Amniotic stem cell (primary cell): ENCODE measurements at places on chromosomes 6 and 20.

DNA sequence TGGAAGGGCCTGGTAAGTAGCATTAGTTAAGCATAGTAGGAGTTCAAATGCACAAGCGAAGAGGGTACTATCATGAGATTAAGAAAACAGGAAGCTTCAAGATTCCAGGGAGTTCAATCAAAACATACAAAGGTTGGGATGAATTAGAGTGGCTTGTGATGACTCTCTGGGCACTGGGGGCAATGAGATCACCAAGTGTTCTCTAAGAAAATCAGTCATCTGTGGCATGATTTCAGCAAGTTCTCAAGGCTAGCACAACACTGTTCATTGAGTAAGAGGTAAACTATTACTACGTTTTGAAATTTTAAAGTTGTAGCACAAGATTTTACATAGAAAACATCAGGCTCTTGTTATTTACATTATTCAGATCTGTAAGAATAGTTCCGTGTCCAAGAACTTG, 139.7 kb upstream of the FLRT3 start:
- DNase-seq = peak; percentile 44

DNA sequence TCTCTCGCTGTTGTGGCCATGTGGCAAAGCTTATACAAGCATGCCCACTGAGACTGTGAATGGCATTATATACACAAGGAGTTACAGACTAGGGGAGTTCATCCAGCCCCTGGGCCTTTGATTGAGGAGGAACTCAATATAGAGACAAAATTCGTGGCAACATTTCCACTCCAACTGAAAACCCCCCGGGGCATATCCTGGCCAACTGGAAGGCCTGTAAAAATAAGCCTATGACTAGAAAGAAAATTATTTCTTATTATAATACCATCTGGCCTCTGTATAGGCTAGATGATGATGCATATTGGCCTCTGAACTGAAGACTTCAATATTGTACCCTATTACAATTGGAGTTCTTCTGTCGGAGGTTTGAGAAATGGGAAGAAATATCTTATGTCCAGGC, 175.5 kb upstream of the GJE1 start:
- no peak for DNase-seq

- DNase-seq = no peak
These were observed 25.5 kb downstream of the ENTPD6 start for GRCh38 chr20:25220810-25221591.

DNA sequence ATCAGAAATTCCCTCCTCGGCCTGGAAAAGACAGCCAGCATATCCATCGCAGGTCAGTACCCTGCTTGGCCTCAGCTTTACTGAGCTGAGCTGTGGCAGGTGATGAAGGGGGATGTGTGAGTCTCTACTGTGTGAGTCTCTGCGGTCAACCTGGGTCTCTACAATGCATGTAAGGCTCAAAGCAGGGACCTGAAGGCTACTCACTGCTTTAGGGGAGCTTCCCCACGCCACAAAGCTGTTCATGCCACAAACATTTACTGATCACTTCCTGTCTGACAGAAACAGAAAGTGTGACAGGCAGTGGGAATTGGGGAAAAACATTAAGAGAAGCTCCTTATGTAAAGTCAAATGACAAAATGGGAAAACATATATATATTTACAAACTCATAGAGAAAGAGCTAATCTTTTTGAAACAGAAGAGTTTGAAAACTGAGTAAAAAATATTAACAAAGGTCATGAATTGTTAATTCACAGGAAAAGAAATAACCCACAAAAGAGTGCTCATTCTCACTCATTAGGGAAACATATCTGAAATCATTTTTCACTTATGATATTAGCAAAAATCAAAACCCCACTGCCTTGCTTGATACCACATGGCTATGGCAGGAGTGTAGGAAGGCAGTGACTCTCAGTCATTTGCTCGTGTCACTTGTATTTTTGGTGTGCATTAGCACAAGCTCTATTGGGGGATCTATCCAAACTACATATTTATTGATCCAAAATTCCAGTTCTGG, 5.8 kb downstream of the BTN3A3 start:
- no peak for DNase-seq

DNA sequence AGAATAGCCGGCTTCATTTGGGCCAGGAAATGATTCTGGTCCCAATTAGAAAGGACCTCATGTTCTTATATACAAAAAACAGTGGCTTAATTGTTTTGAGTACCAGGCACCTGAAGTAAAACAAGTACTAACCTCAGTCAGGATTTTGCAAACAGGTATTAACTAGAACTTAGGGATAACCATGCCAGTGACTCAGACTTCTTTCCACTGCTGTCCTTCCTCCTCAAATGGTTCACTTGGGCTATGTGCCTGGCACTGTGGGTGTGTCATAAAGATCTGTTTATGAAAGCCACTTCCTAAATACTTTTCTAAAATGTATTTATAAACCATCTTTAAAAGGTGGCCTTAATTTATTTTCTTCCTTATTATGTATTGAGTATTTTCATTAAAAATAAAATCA, 10.7 kb downstream of the CLDN20 start:
- DNase-seq = peak; percentile 19

DNA sequence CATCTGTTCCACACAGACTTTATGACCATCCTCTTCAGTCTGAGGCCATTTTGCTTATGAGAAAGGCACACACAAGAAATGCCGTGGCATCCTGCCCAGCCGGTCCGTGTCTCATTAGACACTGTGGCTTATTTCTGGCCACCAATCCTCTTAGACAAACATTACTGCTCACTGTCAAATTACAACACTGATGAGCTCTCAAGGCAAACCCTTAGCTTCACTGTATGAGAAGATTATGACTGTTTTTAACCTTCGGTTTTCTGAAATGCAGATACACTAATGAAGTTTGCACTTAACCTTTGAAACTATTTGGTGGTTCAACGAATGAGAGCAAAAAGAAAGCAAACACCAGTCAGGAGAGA, 50.5 kb upstream of the DST start:
- no peak for DNase-seq

GRCh38 chr6:109521080-109521479, 38.1 kb upstream of the ZBTB24 start:
- DNase-seq = no peak

DNA sequence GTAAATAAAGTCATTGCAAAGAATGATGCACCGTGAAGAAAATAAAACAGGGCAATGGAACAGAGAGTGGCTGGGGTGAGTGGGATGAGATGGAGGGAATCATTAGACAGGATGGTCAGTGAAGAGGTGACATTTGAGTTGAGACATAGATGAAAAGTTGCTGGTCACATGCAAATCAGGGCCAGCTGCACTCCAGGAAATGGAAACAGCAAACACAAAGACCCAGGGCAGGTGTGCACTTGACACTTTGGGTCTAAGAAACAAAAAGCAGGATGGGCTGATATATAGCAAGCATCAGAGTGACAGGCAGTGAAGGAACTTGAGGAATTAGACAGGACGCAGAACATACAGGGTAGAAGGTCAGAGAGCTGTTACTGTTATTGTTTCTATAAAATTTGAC, 171.5 kb upstream of the RIPOR2 start:
- no peak for DNase-seq

GRCh38 chr6:163402616-163403015, 11.9 kb upstream of the QKI start:
- DNase-seq = no peak

- no peak for DNase-seq
These were observed 519.5 kb downstream of the PHF3 start for GRCh38 chr6:64155063-64155462.

DNA sequence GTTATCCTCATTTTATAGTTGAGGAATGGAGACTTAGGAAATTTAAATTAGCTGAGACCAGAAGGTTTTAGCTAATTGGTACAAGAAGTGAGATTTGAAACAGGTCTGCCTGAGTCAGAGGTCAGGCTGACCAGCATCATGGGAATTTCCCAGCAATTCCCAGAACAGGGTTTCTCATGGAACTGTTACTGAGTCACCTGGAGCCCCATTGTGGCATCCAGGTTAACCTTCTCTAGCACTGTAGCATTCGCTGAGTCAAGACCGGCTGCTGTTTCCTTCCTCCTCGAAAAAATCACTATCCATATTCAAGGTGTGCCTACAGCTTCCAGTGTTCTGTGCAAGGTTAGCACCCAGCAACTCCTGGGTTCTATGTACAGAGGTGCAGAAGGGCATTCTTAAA, 238.0 kb upstream of the MAN1A1 start:
- DNase-seq = no peak

DNA sequence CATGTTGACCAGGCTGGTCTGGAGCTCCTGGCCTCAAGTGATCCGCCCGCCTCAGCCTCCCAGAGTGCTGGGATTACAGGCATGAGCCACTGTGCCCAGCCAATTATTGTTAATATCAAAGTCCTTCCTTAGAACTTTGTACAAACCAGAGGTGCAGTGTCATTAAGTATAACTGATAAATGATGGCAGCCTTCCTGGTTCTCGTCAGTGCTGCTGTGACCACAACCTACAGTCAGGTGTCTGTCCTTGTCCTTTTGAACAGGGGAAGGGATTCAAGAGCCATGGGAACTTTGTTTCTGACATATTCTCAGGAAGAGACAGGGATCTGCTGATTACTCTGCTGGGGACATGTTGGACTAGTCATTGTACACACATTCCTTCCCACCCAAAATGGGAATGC, 103.2 kb upstream of the TIAM2 start:
- DNase-seq = no peak

DNA sequence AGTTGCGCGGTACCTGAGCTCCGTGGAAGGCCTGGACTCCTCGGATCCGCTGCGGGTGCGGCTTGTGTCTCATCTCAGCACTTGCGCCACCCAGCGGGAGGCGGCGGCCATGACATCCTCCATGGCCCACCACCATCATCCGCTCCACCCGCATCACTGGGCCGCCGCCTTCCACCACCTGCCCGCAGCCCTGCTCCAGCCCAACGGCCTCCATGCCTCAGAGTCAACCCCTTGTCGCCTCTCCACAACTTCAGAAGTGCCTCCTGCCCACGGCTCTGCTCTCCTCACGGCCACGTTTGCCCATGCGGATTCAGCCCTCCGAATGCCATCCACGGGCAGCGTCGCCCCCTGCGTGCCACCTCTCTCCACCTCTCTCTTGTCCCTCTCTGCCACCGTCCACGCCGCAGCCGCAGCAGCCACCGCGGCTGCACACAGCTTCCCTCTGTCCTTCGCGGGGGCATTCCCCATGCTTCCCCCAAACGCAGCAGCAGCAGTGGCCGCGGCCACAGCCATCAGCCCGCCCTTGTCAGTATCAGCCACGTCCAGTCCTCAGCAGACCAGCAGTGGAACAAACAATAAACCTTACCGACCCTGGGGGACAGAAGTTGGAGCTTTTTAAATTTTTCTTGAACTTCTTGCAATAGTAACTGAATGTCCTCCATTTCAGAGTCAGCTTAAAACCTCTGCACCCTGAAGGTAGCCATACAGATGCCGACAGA, 9.9 kb downstream of the HEY2 start:
- no peak for DNase-seq

GRCh38 chr6:13832778-13833177, 18.4 kb upstream of the MCUR1 start:
- DNase-seq = no peak

GRCh38 chr6:127858727-127859391, 42.0 kb downstream of the THEMIS start:
- no peak for DNase-seq

- DNase-seq = no peak
These were observed 236.4 kb upstream of the ASCC3 start for GRCh38 chr6:101117393-101118135.

DNA sequence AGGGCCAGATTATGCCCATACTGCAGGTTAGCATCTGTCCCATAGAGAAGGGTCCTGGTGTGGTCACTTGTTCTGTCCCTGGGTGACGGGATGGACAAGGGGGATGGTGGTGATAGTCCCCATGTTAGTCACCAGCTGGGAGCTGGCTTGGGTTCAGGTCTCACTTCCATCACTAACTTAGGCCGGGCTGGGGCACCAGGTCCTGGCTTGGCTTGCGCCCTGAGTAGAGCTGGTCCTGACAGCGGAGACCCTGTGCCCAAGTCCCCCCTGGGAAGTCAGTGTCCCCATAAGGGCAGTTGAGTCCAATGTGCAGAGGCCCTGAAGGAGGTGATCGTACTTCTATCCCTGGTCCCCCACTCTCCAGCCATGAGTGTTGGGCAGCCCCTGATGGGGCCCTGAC, 52.6 kb downstream of the ANKRD60 start:
- no peak for DNase-seq

DNA sequence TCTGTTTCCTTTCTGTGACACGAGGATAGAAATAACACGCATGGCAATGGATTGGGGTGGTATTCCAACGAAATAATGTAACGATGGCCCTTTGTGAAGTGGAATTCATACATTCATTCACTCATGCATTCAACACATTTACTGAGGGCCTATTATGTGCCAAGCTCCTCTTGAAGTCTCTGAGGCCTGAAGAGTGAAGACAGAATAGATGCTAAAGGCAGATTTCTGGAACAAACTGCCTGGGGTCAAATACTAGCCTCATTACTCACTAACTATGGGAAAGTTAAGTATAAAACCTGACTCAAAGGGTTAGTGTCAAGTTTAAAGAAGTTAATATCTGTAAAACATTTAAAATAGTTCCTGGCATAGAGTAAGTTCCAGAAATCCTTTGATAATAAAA, 279.6 kb upstream of the SULF2 start:
- no peak for DNase-seq

DNA sequence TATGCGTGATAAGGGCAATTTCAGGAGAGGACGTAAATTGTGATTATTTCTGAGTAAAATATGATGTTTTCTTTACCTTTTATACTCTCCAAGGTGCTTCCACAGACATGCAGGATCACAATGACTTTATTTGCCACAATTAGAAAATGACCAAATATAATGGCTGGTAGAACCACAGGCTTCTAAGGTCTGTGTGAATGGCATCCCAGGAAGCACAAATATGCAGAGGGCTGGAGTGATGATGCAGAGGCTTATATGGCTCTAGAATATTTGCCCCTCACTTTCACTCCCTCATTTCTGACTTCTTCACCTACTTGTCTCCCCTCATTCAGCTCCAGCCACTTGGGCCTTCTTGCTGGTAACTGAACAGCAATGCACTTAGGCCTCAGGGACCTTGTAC, 502.1 kb upstream of the MAP3K7 start:
- DNase-seq = no peak

DNA sequence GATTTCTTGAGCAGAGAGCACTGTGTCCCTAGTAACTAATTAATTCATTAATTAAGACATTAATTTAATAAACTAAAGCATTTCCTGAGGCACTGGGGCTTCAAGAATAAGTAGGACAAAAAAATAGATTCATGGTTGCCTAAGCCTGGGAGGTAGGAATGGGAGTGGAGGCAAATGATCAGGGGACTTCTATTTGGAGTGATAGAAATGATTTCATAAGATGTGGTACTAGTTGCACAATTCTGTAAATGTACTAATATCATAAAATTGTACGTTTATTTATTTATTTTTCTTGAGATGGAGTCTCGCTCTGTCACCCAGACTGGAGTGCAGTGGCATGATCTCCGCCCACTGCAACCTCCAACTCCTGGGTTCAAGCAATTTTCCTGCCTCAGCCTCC, 287.2 kb downstream of the KHDC1L start:
- DNase-seq = no peak

DNA sequence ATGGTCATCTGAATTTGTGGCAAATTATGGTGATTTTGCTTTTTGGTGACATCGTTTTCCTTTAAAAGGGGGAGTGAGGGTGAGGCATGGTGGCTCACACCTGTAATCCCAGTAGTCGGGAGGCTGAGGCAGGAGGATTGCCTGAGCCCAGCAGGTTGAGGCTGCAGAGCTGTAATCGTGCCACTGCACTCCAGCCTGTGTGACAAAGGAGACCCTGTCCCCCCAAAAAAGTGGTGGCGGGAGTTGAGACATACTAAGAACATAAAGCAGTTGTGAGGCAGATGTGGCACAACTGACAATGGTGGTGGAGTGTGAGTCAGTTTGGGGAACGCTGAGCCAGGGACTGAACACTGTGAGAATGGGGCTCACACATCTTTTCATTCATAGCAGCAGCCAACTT, 45.5 kb downstream of the ADNP start:
- no peak for DNase-seq

GRCh38 chr20:62449951-62450691, 22.8 kb upstream of the RBBP8NL start:
- DNase-seq = no peak
